ENCODE measurements at places on chromosomes 13 and 19. TPM values are rescaled to one million over a fixed set of nuclear protein-coding genes. Genes with fewer than 3 reads are reported as not detected.

Gene OR7C1
- 0.18 TPM for total RNA-seq

Gene JSRP1
- not detected for total RNA-seq

Gene ZNF497
- total RNA-seq, result 2.5 TPM

Gene PRRG2
- total RNA-seq, result 7.6 TPM

Gene TLE6
- total RNA-seq, result 4.2 TPM

Gene PGLYRP1
- 3.0 TPM for total RNA-seq

Gene CDX2
- not detected for total RNA-seq

All from lower lobe of right lung (tissue), 2 donors.